Activated naive CD4-positive, alpha-beta T cell treated with anti-CD3 and anti-CD28 coated beads for 36 hours (primary cell): ENCODE measurements at places on chromosomes 4 and X. TPM values are rescaled to one million over a fixed set of nuclear protein-coding genes. Genes with fewer than 3 reads are reported as not detected.

PNMA3 gene
- 0.69 TPM for total RNA-seq

SSX4B gene
- total RNA-seq = not detected

FGFBP2 gene
- total RNA-seq = not detected

HSFX4 gene
- total RNA-seq = not detected

FAM200B gene
- 8.0 TPM for total RNA-seq

OPHN1 gene
- total RNA-seq = not detected

LDB2 gene
- not detected for total RNA-seq

SPANXD gene
- not detected for total RNA-seq

DNA sequence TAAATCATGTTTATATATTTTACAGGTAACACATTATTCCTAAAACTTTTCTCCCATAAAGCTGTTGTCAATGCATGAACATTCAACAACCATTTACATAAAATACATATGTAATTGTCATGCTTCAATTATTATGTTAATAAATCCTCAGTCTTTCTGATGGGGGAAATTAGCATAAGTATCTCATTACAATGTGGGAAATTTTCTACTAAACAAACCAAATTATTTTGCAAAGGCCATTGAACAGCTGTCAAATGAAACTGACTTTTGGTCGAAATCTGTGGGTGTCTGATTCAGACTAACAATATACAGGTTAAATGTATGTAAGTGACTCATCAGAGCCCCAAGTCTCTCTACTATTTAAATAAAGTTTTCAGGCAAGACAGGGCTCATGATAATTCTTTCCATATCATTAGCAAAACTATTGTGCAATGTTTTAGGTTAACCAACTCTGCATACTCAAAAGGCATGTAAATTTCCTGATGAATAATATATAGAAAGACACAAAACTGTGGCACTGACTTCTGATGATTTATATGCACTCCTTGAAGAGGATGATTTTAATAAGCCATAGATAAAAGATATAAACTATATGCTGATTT lies 795.3 kb upstream of the AADAT start:
- H3K4me3 ChIP-seq = no peak overlapping the region
- no peaks in the 10 kb centered on the region for H3K36me3 ChIP-seq
- no peak overlapping the region for H3K27ac ChIP-seq

DNA sequence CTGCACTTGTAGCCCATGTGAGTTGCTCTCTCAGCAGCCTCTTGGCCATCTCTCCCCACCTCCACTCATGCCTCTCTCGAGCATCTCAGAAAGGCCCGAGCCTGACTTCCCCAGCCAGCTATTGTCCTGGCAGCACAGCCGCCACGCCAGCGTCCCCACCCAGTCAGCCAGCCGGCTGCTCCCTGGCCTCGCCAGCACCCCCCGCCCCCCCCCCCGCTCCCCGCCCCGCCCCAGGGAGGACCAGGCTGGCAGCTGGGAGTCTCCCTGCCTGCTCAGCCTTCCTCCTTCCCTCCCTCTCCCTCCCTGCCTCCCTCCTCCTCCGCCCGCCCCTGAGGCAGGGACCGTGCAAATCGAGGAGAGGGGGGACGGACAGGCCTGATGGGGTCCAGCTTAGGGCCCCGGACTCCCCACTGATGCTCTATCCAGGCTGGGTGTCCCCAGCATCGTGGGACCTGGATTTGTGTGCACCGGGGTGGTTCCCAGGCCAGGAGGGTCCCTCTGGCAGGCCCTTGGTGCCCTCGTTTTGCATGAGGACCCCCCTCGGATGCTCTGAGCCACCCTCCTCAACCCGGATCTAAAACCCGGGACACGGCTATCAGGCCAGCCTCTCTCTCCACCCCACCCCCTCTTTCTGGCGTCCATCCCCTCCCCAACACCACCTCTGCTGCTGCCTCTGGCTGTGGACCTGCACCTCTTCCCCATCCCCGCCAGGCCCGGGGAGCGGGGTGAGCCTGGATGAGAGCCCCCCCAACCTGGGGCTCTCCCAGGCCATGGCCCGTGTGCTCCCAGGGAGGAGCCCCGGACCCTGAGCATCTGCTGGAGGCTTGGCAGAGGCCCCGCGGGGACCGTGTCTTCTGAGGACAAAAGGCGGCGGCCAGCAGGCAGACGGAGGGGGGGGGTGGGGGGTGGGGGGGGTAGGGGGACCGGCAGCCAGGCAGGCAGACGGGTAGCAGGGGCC lies at the start of gene GPR173:
Gene GPR173 (plus strand): TSS at position 621 of the 958 bp plus-strand sequence. CDS start 27,833 bp downstream, outside the sequence.
- no peaks in the 10 kb centered on the region for H3K36me3 ChIP-seq
- peaks cover 5% of the 10 kb centered on the region for H3K27me3 ChIP-seq
- H3K27ac ChIP-seq = no peak within 1 kb of the TSS
- DNase-seq = no peak
- H3K4me1 ChIP-seq = peaks cover 3% of the 10 kb centered on the region
- no peak within 1 kb of the TSS for H3K4me3 ChIP-seq

DNA sequence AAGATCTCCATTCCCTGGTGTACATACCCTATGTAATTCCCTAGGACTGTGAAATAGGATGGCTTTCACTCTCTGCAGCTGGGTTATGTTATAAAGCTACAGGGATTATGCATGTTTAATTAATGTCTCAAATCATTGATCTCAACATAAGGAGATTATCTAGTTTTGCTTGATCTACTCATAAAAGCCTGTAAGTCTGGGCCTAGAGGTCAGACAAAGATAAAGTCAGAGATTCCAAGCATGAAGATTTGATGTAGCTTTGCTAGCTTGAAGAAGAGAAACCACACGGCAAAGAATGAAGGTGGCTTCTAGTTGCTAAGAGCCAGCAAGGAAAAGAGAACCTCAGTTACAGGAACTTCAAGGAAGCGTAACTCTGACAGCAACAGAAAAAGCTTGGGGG lies 456.9 kb downstream of the CCSER1 start:
- no peak overlapping the region for H3K4me3 ChIP-seq
- no peaks in the 10 kb centered on the region for H3K27me3 ChIP-seq

DNA sequence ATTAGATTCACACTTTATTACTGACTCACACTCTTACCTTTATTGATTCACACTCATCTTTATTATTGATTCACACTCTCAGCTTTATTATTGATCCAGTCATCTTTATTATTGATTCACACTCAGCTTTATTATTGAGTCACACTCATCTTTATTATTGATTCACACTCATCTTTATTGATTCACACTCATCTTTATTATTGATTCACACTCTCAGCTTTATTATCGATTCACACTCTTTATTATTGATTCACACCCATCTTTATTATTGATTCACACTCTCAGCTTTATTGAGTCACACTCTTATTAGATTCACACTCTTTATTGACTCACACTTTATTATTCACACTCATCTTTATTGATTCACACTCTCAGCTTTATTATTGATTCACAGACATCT lies 31.3 kb downstream of the HTRA3 start:
- no peaks in the 10 kb centered on the region for H3K27me3 ChIP-seq
- H3K4me1 ChIP-seq = no peaks in the 10 kb centered on the region
- no peak for DNase-seq
- H3K36me3 ChIP-seq = no peaks in the 10 kb centered on the region
- no peak overlapping the region for H3K27ac ChIP-seq

DNA sequence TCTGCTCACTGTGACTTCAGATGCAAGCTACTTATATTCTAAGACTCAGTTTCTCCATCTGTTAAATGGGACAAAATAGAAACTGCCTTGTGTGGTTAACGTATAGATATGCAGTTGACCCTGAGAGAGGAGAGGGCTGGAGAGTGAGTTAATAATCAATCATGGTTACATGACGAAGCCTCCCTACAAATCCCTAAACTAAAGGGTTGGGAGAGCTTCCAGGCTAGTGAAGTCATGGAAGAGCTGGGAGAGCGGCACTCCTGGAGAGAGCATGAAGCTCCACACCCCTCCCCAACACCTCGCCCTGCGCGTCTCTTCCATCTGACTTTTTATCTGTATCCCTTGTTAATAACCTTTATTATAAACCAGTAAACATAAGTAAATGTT lies 138.5 kb upstream of the FAM9B start:
- H3K27ac ChIP-seq = no peak overlapping the region
- no peak overlapping the region for H3K4me3 ChIP-seq
- DNase-seq = no peak

- DNase-seq = peak; percentile 56
- no peak overlapping the region for H3K4me3 ChIP-seq
- H3K27me3 ChIP-seq = no peaks in the 10 kb centered on the region
- peaks cover 23% of the 10 kb centered on the region for H3K4me1 ChIP-seq
- no peak overlapping the region for H3K27ac ChIP-seq
Measured at GRCh38 chr4:3342182-3342854, 49.5 kb downstream of the RGS12 start.

- peaks cover 3% of the 10 kb centered on the region for H3K4me1 ChIP-seq
- no peak within 1 kb of the TSS for H3K27ac ChIP-seq
- peak; percentile 19 for DNase-seq
- H3K36me3 ChIP-seq = no peaks in the 10 kb centered on the region
- peaks cover 20% of the 10 kb centered on the region for H3K27me3 ChIP-seq
Measured at GRCh38 chr4:73620115-73620792, at the start of gene RASSF6. Gene RASSF6, minus strand, starts transcription at chr4:73620436. Its CDS starts 8,641 bp downstream, at chr4:73611795.

DNA sequence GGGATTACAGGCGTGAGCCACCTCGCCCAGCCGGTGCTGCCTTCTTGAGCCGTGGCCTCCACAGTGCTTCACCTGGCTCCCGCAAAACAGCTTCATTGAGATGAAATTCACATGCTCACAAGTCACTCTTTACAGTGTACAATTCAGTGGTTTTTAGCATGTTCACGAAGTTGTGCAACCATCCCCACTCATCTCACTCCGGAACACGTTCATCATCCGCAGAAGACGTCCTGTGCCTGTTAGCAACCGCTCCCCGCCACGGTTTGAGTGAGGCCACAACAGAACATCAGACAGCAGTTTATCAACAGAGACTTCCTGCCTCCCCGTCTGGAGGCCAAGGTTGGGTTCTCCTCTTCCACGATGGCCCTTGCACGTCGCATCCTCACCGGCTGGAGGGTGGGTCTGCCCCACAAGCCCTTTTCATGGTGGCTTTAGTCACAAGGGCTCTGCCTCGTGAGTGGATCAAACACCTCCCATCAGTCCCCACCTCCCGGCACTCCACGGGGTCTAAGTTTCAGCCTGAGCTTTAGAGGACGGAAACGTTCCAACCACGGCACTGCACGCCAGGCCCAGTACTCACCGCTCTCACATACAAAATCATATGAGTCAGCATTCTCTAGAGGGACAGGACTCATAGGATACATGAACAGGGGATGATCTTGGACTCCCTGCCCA lies 29.6 kb upstream of the SPON2 start:
- DNase-seq = peak; percentile 85
- no peaks in the 10 kb centered on the region for H3K36me3 ChIP-seq
- H3K4me1 ChIP-seq = peaks cover 19% of the 10 kb centered on the region
- no peaks in the 10 kb centered on the region for H3K27me3 ChIP-seq
- peak overlapping the region; percentile 95 for H3K27ac ChIP-seq

GRCh38 chrX:103275947-103276567 lies 493 bp downstream of the TCEAL5 start:
- H3K4me3 ChIP-seq = peak overlapping the region; percentile 52
- peaks cover 6% of the 10 kb centered on the region for H3K4me1 ChIP-seq

- H3K4me1 ChIP-seq = no peaks in the 10 kb centered on the region
- H3K36me3 ChIP-seq = no peaks in the 10 kb centered on the region
- H3K27me3 ChIP-seq = no peaks in the 10 kb centered on the region
- H3K27ac ChIP-seq = no peak overlapping the region
- no peak for DNase-seq
Measured at GRCh38 chr4:124167602-124168001, 544.9 kb downstream of the ANKRD50 start.
